ENCODE measurements at places on chromosomes 13 and 19.

- DNase-seq, result no peak
Observed at GRCh38 chr19:31387717-31388301, 38.6 kb upstream of the TSHZ3 start.

DNA sequence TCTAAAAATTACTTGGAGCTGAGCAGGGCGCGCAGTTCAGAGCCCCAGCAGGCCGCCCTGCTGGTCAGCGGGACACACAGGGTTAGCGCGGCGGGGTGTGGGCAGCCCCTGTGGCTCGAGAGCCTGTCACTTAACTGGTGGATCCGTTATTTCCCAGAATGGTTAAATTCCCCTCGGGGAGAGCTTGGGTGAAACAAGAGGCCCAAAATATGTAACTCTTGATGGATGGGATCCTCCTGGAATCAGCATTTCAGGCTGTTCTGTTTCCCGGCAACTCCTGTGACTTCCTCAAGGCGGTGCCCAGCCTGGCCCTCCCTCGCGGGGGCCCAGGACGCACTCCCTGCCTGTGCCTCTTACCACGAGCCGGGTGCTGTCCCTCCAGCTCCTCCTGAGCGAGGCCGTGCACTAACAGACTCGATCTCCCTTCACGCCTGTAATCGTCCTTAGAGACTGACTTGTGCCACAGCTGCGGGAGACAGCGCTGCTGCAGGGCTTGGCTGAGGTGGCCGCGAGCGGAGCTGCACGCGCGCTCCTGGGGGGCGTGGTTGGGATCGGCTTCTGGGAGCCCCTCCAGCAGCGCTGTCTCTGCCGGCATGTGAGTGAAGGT is 9.7 kb downstream of the PTBP1 start:
- no peak for DNase-seq

DNA sequence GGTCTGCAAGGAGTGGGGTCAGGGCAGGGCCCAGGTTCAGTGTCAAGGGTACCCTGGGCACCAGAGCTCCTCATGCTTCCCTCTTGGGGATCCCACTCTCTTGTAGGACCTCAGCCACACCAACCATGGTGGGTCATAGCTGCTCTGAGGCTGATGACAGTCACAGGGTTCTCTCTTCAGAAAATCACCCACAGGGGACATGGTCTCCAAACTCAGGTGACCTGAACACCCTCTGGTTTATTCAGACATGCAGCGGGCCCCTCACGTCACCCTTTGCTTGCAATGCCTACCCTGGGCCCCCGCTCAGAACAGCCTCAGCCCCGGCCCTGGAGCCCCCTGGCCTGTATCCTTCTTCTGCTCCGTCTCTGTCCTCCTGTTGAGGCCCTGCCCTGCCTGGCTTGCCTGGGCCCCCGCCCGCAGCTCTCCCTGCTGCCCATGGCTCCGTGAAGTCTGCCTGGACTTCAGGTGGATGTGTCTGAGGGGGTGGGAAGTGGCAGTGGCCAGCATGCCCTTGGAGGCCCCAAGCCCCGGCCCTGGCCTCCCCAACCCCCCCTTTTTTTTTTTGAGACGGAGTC is 20.4 kb downstream of the CHERP start:
- no peak for DNase-seq

GRCh38 chr19:18483119-18483890 is 38.6 kb downstream of the ELL start:
- DNase-seq, result no peak

GRCh38 chr13:20709782-20710181 is 6.3 kb downstream of the IL17D start:
- no peak for DNase-seq

- DNase-seq, result no peak
Observed at GRCh38 chr19:31419871-31420445, 70.7 kb upstream of the TSHZ3 start.

DNA sequence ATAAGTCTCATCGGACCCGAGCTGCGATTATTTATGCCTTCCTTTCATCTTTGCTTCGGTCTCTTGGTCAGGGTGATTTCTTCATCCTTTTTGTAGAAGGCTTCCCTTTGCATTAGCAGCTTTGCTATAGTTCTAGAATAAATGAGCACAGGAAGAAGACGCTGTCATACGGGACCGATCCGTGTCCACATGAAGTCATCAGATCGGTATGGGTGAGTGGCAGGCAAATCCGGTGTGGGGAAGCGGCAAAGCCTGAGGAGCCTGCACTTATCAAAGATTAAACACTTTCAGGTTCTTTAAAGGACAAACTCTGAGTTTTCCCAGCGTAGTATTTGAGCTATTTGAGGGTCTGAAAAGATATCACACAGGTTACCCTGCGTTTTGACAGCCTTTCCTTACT is 119.3 kb downstream of the IRS2 start:
- DNase-seq, result no peak

DNA sequence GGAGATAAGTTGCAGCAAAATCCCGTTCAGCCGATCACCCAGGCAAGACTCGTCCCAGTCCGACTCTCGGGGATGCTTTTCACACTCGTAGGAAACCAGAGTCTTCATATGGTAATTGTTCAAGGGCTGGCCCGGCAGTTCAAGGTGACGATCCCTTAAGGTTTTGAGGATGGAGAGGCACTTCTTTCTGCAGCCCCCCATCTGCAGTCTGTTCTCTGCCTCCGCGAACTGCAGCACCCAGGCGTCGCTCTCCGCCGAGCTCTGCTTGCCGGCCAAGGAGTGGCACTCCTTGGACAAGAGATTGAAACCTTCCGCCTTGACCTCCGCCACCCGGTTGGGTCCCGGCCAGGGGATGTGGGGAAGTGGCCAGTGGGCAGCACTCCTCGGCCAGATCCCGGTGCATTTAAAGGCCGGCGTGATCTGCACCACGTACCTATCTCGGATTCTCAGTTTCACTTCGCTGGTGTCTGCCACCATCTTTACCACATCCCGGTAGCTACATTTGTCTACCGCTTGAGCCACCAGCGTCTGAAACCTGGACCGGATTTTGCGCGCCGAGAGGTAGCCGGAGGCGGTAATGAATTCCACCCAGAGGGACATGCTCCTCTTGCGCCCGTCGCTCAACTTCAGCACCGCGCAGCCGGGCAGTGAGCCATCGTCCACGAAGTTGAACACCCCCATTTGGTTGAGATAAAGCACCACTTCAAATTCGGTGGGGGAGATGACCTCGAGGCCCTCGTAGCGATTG is 1.1 kb downstream of the MAB21L1 start:
- DNase-seq, result no peak

DNA sequence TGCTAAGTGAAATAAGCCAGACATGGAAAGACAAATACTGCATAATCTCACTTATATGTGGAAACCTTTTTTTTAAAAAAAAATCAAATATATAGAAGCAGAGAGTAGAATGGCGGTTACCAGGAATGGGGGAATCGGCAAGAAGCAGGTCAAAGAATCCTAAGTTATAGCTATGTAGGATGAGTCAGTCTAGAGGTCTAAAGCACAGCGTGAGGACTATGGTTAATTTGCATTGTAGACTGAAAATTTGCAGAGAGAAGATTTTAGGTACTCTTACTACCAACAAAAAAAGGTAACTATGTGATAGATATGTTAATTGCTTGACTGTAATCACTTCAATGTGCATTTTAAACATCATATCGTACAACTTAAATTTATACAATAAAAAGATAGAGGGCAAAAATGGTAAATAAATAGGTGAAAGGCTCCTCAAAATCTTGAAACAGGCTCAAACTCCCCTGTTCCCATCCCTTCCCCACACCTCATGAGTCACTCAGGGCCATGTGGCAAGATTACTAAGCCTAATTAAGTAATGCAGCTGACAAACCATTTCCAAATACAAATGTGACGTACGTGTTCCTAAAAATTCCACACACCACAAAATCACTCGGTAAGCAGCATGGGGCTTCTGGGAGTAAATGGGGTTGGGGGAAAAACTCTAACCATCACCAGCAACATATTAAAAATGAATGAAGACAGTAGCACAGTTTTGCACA is 159.0 kb downstream of the USP12 start:
- DNase-seq, result no peak

DNA sequence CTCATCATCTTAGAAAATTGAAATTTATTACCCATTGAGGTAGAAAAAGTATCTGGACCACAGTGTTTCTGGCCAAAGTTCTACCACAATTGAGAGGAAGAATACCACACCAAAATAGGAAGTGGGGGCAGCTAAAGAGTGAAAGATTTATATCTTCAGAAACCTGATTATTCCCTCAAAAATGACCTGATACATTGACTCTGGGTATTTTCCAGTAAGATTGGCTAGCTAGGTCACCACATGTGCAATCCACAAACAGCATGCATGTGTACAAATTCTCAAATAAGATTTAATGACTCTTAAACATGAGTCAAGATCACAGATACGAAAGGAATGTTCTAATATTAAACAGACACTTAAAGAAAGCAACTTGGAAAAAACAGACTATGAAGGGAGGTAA is 1516.2 kb upstream of the PCDH20 start:
- no peak for DNase-seq

DNA sequence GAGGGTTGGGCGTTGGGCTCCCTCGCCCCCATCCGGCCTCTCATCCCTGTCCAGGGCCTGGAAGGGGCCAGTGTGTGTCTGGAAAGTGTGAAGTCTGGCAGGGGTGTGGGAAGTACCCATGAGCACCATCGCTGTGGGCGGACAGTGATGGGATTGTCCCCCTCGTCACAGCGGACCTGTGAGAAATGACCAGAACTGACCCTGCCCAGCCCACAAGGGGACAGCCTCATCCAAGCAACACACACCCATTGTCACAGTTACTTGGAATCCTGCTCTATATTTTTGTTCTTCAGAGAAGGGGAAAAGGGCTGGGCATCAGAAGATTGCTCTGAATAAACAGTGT is 18.6 kb downstream of the MCF2L start:
- no peak for DNase-seq

DNA sequence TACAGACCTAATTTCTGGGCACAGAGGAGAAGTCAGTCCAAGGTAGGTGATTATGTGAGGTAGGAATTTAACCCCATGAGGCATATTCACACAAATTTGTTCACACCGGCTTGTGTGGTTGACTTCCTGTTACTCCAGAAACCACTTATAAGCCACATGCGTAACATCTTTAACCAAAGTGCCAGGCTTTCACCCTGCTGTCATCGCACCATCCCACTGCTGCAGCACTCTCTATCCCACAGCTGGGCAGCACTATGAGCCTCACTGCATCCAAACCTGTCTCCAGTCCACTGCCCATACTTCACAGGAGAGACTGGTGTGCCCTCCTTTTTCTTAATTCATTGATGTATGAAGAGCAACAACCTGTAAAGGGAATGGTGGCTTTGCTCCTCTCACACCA is 128.2 kb upstream of the ARGLU1 start:
- no peak for DNase-seq

Data from activated T-cell treated with anti-CD3 and anti-CD28 coated beads, Interleukin-2, amount 50 U/mL, for 1 hour (primary cell).